Activated CD8-positive, alpha-beta memory T cell treated with anti-CD3 and anti-CD28 coated beads, Interleukin-2, amount 10 ng/mL, durations not matched to agents 7 days and 5 days (primary cell): ENCODE measurements at places on chromosomes 1 and 21.

GRCh38 chr1:43101061-43101460 lies 71.0 kb downstream of the EBNA1BP2 start:
- DNase-seq, result no peak

DNA sequence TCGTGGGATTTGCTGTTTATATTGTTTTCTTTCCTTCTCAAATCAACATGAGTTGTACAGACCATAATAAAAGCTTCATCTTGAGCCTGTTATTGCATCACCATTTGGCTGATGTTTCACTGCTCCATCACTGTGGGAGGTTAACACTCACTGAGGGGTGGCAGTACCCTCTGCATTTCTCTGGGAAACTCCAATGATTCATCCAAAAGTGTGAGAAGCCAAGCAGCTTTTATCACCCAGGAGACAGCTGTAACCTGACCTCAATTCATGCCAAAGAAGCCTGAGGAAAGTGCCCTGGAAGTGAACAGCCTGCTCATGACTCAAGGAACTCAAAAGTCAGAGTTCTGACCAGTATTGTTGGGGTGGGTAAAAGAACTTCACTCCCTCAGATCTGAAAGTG lies 84.1 kb downstream of the GPR88 start:
- DNase-seq, result no peak

- no peak for DNase-seq
Observed at GRCh38 chr1:187891993-187892682, 1063.4 kb downstream of the PLA2G4A start.

DNA sequence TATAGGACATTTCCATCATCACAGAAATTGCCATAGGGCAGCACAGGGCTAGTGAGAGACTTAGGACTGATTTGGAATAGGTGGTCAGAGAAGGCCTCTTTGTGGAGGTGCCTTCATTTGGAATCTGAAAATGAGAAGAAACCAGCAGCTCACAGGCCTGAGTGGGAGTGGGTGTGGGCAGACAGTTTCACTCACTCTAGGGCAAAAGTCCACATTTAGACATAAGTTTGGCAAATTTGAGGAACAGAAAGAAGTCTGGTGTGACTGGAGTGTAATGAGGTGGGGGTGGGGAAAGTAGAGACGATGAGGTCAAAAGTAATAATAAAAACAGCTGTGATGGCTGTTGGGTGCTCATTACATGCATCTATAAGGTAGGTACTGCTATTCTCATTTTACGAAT lies 22.4 kb upstream of the BCAR3 start:
- no peak for DNase-seq

DNA sequence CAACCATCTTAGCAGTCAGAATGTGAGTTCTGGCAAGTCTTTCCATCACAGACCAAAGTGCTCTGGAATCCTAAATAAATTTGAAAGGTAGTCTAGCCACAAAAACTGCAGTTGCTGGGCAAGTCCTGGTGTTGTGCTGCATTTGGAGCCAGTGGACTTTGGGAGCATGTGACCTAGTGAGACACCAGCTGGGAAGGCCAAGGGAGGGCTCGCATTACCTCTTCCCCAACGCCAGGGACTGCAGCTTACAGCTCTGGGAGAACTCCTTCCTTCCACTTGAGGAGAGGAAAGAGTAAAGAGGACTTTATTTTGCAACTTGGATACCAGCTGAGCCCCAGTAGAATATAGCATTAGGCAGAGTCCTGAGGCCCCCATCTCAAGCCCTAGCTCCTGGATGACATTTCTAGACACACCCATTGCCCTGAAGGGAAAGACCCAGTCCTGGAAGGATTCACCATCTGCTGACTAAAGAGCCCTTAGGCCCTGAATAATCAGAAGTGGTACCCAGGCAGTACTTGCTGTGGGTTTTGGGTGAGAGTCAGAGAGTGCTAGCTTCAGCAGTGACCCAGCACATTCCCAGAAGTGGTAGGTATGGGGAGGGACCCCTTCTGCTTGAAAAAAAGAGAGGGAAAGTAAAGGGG lies 190.7 kb downstream of the NUF2 start:
- DNase-seq, result no peak

GRCh38 chr1:19661721-19662228 lies 2.9 kb upstream of the HTR6 start:
- peak; percentile 56 for DNase-seq

DNA sequence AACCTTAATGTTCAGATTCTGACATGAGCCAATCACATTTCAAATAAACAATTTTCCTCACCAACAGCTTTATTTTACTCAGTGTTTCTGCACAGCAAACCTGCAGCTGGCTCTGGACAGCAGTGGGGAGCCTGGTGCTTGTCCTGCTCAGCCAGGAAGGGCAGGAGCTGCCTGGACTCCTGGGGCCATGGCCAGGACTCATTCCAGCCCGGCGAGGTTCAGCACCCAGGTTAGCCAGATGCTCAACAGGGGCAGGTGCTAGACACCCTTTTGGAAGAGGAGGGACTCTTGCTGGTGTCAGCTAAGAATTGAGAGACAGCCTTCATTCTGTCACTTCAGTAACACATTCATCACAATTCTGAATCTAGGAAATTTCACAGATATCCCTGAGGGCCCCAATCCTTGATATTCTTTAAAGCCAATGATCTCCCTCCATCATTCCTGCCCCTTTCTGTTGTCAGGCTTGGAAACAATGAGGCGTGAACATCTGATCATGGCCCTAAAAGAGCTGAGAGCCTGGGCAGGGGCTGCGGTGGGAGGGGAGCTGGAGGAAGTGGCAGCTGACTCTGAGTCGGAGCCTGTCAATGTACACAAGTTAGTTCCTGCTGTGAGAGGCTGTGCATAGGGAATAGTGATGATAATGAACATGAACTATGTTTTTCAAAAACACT lies 251.3 kb downstream of the SDCCAG8 start:
- peak; percentile 57 for DNase-seq

- DNase-seq, result peak; percentile 33
Observed at GRCh38 chr1:227944931-227945890, 2.5 kb downstream of the WNT9A start.

GRCh38 chr1:157916887-157917570 lies 75.4 kb upstream of the CD5L start:
- DNase-seq, result no peak

- DNase-seq, result no peak
Observed at GRCh38 chr1:16374266-16374665, 7.2 kb downstream of the SZRD1 start.

GRCh38 chr1:247434005-247434404 lies 18.0 kb downstream of the NLRP3 start:
- no peak for DNase-seq

- DNase-seq, result peak; percentile 84
Observed at GRCh38 chr21:17775431-17776126, 43.6 kb downstream of the C21orf91 start.

DNA sequence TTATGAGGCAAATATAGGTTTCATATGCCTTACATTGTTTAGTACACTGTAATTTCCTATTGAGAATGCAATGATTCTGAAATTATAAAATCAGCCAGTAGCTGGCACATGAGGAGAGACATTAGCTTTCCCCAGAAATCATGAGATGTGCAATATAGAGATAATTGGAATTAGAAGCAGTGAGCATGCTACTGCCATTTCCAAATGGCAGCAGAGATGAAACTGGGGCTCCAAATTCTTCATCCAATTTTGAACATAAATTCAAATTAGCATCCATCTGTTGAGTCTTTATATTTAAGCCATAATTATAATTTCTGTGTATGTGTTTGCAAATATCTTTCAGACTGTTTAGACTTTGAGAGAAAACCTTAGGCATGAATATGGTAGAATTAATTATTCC lies 28.8 kb downstream of the PTGER3 start:
- DNase-seq, result no peak

- DNase-seq, result no peak
Observed at GRCh38 chr1:118827636-118828035, 160.5 kb downstream of the TBX15 start.

DNA sequence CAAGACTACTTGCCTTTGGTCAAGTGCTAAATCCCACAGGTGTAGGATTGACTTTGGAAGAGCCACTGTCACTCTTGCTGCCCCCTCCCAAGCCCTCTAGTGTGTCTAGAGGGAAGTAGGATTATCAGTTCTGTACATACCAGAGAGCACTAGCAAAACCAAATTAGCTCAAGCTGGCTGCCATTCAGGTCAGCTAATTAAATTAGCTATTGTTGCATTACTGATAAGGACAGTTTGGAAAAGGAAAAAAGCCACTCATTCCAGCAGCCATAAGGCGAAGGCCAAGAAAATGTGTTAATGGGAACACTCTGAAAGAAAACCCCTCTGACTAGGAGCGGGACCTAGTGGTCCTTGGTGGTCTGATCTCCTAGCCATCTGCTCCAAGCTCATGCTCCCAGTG lies 321.7 kb downstream of the PBX1 start:
- DNase-seq, result no peak

DNA sequence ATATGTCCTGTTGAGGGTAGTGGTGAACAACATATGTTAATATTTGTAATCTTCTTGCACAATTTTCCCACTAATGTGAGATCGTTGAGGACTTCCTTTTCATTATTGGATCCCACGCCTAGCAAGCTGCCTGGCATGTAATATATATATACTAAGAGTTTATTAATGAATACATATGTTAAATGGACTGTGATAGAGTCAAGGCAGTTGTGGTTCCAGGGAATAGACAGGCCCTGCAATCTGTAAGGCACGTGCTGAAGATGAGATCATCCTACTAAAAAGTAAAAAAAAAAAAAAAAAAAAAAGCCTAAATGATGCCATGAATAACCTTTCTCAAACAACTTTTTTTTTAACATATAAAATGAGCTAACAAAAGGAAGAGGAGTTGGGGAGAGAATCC lies 28.9 kb downstream of the PLPPR5 start:
- DNase-seq, result no peak

DNA sequence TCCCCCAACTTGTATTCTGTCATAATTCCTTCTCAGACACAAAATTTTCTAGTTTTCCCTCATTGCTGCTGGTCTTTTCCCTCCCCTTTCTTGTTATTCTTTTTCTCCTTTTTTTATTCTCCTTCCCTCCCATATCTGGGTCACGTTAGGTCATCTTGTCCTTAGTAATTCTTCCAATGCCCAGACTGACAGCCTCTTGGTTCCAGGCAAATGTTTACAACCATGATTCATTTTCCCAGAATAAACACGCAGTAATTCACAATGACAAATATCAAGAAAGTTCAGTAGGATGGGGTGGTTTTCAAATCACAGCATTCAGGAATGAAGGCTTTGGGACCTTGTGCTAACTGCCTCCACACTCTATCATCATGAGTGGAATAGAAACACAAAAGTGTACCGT lies 25.2 kb downstream of the NHLH2 start:
- DNase-seq, result no peak

- no peak for DNase-seq
Observed at GRCh38 chr21:31336739-31337040, 7.4 kb downstream of the TIAM1 start.

GRCh38 chr21:36889401-36889800 lies 77.1 kb downstream of the HLCS start:
- DNase-seq, result no peak

- DNase-seq, result no peak
Observed at GRCh38 chr1:88169939-88170338, 514.1 kb upstream of the PKN2 start.

- DNase-seq, result no peak
Observed at GRCh38 chr1:38269923-38270848, 223.6 kb upstream of the POU3F1 start.

DNA sequence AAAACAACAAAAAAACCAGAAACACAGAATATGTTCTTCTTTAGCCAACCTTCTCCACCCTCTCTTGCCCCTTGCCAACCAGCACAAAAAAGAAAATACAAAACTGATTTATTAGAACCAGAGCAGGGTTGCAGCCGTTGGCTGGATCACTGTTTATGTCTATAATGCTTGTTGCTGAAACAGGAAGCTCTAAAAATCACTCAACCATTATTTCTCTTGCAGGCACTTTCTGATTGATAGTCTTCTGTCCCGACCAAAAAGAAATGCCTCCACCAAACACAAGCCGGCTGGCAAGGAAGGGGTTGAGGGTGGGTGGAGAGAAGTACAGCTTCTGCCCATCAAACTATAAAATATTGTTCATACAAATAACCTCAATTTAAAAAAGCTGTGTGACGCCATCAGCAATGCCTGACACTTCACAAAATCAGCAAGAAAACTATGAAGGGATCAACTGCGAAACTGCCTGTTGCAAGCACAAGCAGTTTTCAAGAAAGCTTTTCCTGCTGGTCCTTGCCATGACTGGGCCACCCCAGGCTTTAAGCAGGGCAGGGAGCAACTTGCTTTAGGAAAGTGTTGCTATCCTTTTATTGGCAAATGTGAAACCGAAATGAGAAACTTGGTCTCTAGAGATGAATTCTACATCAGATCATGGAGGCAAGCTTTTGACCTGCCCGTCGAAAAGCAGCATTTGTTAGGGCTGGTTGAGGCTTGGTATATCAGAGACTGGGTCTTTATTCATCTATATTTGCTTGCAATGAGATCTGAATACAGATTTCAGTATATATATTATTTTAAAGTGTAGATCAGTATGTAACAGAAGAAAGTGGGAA lies 174.2 kb downstream of the RUNX1 start:
- DNase-seq, result no peak

- no peak for DNase-seq
Observed at GRCh38 chr1:220786337-220787068, at the start of gene MTARC1. MTARC1 (plus strand) TSS chr1:220786913; CDS start chr1:220786945, 32 bp downstream.
